ENCODE measurements at places on chromosomes 5 and 9. TPM values are rescaled to one million over a fixed set of nuclear protein-coding genes. Genes with fewer than 3 reads are reported as not detected.

The POC5 gene
- total RNA-seq = 11.7 TPM

DNA sequence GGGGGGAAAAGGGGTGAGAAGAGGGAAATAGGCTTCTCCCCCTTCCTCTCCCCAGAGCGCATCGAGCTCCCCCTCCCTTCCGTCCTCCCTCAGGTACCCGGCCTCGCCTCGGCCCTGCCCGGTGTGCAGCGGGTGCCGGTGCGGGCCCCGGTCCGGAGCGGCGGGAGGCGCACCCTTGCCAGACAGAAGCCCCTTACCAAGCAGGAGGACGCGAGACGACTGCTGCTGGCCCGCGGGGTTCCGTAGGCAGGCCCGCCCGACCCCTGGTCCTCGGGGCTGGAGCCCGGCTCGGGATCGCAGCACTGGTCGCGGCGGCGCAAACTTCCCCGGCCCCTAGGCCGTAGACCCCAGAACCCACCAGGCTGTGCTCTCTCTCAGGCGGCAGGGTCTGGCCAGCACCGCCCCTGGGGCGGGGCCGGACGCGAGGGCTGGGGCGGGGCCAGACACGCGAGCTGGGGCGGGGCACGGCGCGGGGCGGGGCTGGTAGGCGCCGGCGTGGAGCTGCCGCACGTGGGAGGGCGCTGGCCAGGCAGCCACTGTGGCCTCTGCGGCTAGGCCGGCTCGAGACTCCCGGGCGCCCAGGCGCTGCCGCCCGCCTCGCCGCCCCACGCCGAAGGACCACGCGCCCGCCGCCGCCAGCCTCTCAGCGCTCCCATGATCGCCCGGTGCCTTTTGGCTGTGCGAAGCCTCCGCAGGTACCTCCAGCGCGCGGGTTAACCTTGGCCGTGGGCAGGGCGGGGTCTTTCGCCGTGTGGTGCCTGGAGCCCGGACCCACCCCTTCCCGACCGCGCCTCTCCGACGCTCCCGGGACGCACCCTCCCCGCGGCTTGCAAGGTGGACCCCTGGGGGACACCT lies at the start of the genes NLN and SGTB:
Gene NLN (plus strand): TSS at position 486 of the 855 bp plus-strand sequence. CDS start 169 bp downstream, at position 655.
Gene SGTB (minus strand): TSS at position 390 of the 855 bp plus-strand sequence. CDS start 1,302 bp downstream, outside the sequence.
- peak; percentile 93 for DNase-seq

- DNase-seq = no peak
These were observed 615 bp downstream of the ATG10 start for GRCh38 chr5:81972492-81972783.

- DNase-seq = no peak
These were observed 273.7 kb downstream of the CETN3 start for GRCh38 chr5:90135779-90136378.

DNA sequence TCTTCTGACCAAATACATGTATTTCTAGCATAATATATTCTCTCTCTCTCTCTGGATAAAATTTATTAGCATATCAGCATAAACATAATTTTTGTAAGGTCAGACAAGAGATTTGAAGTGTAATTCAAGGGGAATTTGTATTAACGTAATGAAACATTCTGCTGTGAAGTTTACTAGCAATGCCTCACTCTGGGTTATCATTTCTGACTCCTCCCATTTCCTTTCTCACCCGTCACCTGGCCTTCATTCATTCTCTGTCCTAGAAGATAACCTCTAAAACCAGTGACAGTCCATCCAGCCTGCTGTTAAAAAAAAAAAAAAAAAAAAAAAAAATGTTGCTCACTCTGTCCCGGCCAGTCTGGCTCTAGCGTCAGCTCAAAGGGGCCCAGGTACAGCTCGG lies 27.1 kb downstream of the GRAMD2B start:
- no peak for DNase-seq

- DNase-seq = no peak
These were observed 19.2 kb upstream of the NANS start for GRCh38 chr9:98037357-98037756.

GRCh38 chr9:77832639-77833038 lies 184.5 kb upstream of the GNA14 start:
- DNase-seq = no peak

GRCh38 chr9:76676857-76677256 lies 87.4 kb upstream of the PCA3 start:
- DNase-seq = no peak

The SPATA31A3 gene
- total RNA-seq = not detected

The GPX8 gene
- 34.9 TPM for total RNA-seq

The MIGA2 gene
- total RNA-seq = 25.5 TPM

GRCh38 chr5:31554552-31554951 lies 22.5 kb downstream of the C5orf22 start:
- DNase-seq = no peak

DNA sequence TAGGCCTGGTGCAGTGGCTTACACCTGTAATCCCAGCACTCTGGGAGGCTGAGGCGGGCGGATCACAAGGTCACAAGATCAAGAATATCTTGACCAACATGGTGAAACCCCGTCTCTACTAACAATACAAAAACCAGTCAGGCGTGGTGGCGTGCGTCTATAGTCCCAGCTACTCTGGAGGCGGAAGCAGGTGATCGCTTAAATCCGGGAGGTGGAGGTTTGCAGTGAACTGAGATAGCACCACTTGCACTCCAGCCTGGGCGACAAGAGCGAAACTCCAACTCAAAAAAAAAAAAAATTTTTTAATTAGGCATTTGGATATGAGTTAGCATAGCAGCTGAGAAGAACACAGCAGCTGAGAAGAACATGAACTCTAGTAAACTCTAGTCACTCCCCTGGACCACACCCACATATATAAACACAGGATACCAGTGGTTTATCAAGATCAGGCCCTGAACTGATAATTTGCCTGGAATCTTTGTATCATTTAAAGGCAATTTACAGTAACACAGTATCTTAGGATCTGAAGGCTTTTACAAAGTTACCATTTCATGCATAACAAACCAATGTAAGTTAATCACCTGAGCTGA lies 4.6 kb upstream of the UGCG start:
- DNase-seq = no peak

DNA sequence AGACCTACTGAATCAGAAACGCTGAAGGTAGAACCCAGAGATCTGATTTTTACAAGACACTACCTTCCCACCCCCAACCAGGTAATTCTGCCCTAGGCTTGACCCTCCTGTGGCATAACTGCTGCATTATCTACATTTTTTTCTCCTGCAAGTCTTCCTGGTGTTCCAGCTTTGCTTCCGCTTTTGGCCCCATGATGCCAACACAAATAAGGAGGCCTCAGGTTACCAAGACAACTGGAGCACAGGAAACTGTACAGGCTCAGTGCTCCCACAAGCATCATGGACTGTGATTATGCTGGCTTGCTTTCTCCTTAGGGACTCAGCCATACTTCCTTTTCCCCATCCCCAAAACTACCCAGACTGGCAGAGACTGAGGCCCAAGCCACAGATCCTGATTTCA lies 6.6 kb upstream of the MSMP start:
- DNase-seq = no peak

GRCh38 chr9:20930836-20931235 lies 100.6 kb downstream of the HACD4 start:
- DNase-seq = no peak

- DNase-seq = no peak
These were observed 146.4 kb upstream of the ZNF366 start for GRCh38 chr5:72653586-72653985.

The ARID3C gene
- total RNA-seq = 1.2 TPM

DNA sequence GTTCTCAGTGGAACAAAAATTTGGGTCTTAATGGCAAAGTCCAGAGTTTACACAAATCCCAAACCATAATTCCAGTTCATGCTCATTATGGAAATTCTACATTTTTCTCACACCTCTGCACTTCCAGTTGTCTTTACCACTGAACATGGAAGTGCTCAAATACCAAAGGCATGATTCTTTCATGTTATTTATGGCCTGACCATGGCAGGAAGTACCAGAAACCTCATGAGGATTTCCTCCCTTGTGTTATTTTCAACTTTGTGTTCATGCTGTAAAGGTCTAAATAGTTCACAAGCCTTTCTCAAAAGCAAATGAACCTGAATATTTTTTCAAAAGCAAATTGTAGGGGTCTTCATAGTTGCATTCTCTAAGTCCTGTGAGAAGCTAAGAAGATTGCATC lies 82.0 kb upstream of the ITGA1 start:
- DNase-seq = no peak

GRCh38 chr9:2473681-2474080 lies 147.9 kb upstream of the VLDLR start:
- DNase-seq = no peak

The ADAMTS16 gene
- total RNA-seq = 2.7 TPM

DNA sequence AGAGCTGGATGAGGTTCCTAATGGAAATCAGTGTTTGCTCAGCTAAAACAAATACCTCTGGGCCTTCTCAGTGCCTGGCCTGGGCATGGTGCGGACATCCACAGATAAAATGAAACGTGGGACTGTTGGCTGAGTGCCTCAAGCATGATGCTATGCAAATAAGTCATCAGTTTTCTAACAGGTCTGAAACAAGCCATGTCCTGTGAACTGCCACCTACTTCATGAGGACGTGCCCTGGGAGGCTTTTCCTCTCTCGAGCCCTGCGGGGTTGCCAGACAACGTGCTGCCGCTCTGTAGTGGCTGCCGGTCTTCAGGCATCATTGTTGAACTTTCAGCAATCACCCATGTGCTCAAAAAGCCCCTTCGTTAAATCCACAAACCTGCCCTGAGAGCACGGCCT lies 240.4 kb upstream of the IRX2 start:
- no peak for DNase-seq

The SPATA31C2 gene
- not detected for total RNA-seq

GRCh38 chr5:132063090-132063911 lies 2.8 kb downstream of the IL3 start:
- DNase-seq = peak; percentile 87

DNA sequence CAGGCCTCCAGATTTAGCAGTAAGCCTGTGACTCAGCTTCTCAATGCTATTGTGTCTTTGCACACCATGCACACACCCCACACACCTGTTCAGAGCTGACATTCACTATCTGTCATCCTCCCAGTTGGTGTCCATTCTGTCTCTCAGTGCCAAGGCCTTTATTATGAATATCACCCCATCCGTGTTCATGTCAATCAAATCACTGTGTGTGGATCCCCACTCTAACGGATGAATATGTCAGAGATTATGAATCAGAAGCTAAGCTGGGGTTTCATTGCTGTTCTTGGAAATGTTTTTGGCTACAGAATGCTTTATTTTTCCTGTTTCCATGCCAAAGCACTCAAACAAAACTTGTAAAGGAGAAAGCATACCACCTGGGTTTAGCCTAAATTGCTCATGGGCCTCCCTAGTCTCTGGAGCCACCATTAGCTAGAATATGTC lies 9.4 kb upstream of the MAMDC2 start:
- DNase-seq = no peak

- DNase-seq = no peak
These were observed 51.1 kb downstream of the FNIP1 start for GRCh38 chr5:131745703-131746102.

GRCh38 chr5:109619021-109619460 lies 70.7 kb upstream of the MAN2A1 start:
- DNase-seq = no peak

DNA sequence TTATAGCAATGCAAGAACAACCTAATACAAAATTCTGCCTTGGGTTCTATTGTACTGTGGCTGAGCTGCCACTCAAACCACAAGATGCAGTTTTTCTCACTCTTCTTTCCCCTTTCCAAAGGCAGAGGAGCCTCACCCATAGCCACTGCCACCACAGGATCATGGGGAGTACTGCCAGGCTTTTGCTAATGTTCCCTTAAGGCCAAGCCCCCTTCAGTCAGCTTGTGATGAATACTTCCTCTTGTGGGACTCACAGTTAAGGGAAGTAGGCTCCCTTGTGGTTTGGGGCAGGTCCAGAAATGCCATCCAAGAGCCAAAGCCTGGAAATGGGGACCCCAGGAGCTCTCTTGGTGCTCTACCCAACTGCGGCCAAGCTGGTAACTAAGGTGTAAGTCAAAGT lies 258.7 kb downstream of the SPATA31D1 start:
- no peak for DNase-seq

DNA sequence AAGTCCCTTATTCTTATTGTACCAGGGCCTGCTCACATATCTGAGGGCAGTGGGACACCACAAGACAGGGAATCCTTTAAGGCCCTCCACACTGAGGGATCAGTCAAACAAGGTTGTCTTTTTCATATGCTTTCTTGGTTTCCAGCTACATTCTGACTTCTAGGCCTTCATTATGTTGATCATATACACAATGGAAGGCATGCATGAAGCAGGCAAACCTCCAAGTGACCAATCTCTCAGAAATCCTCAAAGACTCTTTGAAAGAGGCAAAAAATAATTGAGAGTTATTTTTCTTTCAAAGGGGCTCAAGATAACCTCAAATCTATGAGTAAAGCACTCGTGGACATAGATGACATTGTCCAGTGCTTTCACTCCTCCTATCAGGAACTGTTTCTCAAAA lies 1195.9 kb upstream of the ACO1 start:
- no peak for DNase-seq

The FAM78A gene
- total RNA-seq = 4.2 TPM

The NUTM2F gene
- not detected for total RNA-seq

DNA sequence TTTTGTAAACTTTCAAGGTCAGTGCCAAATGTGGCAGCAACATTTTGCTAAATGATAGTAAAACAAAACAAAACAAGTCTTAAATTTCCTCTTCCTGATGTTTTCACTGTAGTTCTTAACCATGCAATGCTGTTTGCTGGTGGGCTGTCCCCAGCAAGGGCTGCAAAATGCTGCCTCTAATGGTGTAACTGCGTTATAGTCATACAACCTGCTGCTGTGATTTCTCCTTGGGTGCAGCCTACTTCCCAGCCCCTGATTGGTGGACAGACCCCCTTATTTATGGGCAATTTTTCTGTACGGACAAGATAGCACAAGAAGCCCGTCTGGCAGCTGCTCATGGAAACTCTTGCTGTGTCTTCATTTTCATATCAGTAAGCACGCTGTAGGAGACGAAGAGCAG lies 26.6 kb upstream of the PIP5K1B start:
- no peak for DNase-seq

- DNase-seq = peak; percentile 71
These were observed at the start of gene ADAMTS12 for GRCh38 chr5:33891788-33892619. ADAMTS12 (minus strand) TSS chr5:33891990; CDS start chr5:33891856, 134 bp downstream.

The PCDHB11 gene
- 9.9 TPM for total RNA-seq

GRCh38 chr5:4991925-4992324 lies 148.2 kb upstream of the ADAMTS16 start:
- no peak for DNase-seq

DNA sequence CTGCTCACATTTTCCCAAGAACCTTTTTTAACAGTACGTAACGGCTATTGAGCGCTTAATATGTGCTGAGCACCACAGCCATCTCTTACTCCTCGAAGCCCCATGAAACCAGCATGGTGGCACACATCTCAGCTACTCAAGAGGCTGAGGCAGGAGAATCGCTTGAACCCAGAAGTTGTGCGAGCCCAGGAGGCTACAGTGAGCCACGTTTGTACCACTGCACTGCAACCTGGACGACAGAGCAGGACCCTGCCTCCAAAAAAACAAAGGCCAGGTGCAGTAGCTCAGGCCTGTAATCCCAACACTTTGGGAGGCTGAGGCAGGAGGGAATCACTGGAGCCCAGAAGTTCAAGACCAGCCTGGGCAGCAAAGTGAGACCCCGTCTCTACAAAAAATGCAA lies 28.2 kb downstream of the AQP7 start:
- peak; percentile 23 for DNase-seq

All from sciatic nerve (tissue), 2 donors.